ENCODE measurements at places on chromosomes 7 and 10. TPM values are rescaled to one million over a fixed set of nuclear protein-coding genes. Genes with fewer than 3 reads are reported as not detected.

GRCh38 chr7:18864967-18865366 is 252.5 kb downstream of the TWIST1 start:
- H3K27ac ChIP-seq = no peak overlapping the region
- no peaks in the 10 kb centered on the region for H3K27me3 ChIP-seq
- peaks cover 4% of the 10 kb centered on the region for H3K4me1 ChIP-seq
- no peaks in the 10 kb centered on the region for H3K36me3 ChIP-seq

DNA sequence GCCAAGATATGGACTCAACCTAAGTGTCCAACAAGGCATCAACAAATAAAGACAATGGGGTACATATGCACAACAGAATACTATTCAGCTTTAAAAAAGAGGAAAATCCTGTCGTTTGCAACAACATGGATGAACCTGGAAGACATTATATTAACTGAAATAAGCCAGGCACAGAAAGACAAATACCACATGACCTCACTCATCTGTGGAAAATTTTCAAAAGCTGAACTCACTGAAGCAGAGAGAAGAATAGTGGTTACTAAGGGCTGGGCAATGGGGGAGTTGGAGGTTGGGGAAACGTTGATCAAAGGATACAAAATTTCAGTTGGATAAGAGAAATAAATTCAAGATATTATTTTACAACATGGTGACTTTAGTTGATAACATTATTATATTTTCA is 221.4 kb upstream of the PITRM1 start:
- no peaks in the 10 kb centered on the region for H3K27me3 ChIP-seq
- no peak for DNase-seq
- H3K36me3 ChIP-seq = no peaks in the 10 kb centered on the region
- no peak overlapping the region for H3K27ac ChIP-seq
- H3K4me3 ChIP-seq = no peak overlapping the region

GRCh38 chr10:116648903-116649302 is 28.1 kb downstream of the PNLIPRP2 start:
- H3K4me3 ChIP-seq = no peak overlapping the region
- no peak for DNase-seq
- no peaks in the 10 kb centered on the region for H3K36me3 ChIP-seq

GRCh38 chr7:148201992-148202391 is 388.6 kb upstream of the C7orf33 start:
- no peak for DNase-seq
- no peak overlapping the region for H3K4me3 ChIP-seq
- H3K27ac ChIP-seq = no peak overlapping the region
- H3K27me3 ChIP-seq = no peaks in the 10 kb centered on the region
- no peaks in the 10 kb centered on the region for H3K36me3 ChIP-seq
- H3K4me1 ChIP-seq = no peaks in the 10 kb centered on the region

- H3K27ac ChIP-seq = no peak overlapping the region
- H3K36me3 ChIP-seq = no peaks in the 10 kb centered on the region
- H3K4me1 ChIP-seq = peaks cover 6% of the 10 kb centered on the region
- DNase-seq = no peak
- H3K4me3 ChIP-seq = no peak overlapping the region
- H3K27me3 ChIP-seq = no peaks in the 10 kb centered on the region
These were observed 34.8 kb downstream of the PIP4K2A start for GRCh38 chr10:22679608-22680007.

- H3K4me3 ChIP-seq = no peak overlapping the region
- DNase-seq = no peak
- H3K27ac ChIP-seq = no peak overlapping the region
- no peaks in the 10 kb centered on the region for H3K4me1 ChIP-seq
- no peaks in the 10 kb centered on the region for H3K36me3 ChIP-seq
These were observed 454.7 kb downstream of the TYW1 start for GRCh38 chr7:67451306-67451705.

- no peak overlapping the region for H3K4me3 ChIP-seq
- H3K36me3 ChIP-seq = no peaks in the 10 kb centered on the region
- no peaks in the 10 kb centered on the region for H3K4me1 ChIP-seq
- DNase-seq = no peak
- peaks cover 4% of the 10 kb centered on the region for H3K27me3 ChIP-seq
These were observed 6.9 kb upstream of the SORBS1 start for GRCh38 chr10:95567903-95568630.

GRCh38 chr10:59617996-59618395 is 91.7 kb downstream of the SLC16A9 start:
- H3K27me3 ChIP-seq = no peaks in the 10 kb centered on the region
- no peak for DNase-seq
- H3K36me3 ChIP-seq = no peaks in the 10 kb centered on the region
- H3K27ac ChIP-seq = no peak overlapping the region
- no peaks in the 10 kb centered on the region for H3K4me1 ChIP-seq

DNA sequence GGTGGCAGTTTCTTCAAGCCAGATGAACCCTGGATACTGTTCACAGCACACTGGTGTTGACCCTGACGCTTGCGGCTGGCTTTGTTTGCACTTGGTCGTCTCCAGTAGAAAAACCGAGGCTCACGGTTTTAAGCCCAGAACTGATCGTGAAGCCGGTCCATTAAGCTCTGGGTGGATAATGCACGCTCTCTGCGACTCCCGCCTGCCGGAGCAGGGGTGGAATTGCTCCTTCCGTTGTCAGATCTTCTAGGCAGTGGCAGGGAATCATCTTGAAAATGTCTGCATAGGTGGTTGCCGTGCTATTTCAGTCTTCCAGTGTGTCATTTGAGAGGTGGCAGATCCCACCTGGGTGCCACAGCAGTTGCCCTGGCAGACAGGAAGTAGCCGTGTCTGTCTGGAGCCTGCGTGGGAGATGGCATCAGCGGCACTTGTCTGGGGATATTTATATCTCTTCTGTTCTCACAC is 35.9 kb upstream of the AP5Z1 start:
- peak overlapping the region; percentile 92 for H3K27ac ChIP-seq
- H3K4me3 ChIP-seq = peak overlapping the region; percentile 3
- H3K27me3 ChIP-seq = no peaks in the 10 kb centered on the region
- H3K36me3 ChIP-seq = peaks cover 13% of the 10 kb centered on the region
- peaks cover 14% of the 10 kb centered on the region for H3K4me1 ChIP-seq

DNA sequence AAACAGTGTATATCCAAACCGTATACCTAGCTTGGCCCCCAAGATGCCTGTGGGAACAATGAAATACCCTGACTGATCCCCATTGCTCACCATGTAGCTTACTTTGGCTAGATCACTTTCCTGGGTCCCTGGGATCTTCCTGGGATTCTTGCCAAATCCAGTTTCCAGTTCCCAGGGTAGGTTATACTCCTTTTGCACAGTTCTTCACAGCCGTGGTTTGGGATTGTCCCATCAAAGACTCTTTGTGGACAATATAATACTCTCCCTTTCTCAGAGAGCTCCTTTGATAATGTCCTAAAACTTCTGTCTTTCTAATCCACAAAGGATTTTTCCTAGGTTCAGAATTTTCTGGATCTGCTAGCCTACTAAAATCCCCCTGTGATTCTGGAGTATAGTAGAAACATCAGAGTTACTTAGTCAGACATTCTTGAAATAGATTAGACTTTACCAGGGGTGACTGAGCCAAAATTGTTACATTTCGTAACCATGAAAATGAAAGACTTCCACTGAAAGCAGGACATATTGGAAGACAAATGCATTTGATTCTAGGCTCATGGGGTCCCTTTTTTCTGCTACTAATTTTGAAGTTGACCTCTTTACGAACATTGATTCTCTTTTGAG is 388.3 kb upstream of the ETV1 start:
- no peaks in the 10 kb centered on the region for H3K36me3 ChIP-seq
- H3K4me1 ChIP-seq = no peaks in the 10 kb centered on the region
- H3K27me3 ChIP-seq = no peaks in the 10 kb centered on the region

DNA sequence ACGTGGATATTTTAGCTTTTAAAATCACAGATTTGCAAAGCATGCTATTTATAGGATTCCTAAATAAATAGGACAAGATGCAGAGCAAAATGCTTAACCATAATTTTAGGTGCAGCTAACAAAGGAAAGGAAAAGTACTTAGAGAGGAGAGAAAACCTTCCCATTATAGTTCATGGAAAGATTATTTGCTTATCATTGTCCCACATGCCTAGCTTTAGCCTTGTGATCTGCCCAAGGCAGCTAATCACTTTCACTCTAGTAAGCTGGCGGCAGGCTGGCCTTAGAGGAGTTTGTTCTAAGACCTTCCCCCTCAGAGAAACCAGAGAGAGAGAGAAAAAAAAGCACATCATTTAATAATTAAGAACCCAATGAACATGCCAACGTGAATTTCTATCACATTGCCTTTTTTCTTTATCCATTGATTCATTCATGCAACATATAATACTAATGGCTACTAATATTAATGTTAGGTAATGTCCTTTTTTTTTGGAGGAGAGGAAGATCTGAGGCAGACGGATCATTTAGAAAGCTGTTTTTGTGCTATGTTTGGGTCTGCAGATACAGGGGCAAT is 274.6 kb downstream of the ARL4A start:
- no peak for DNase-seq
- H3K4me3 ChIP-seq = no peak overlapping the region
- H3K27ac ChIP-seq = no peak overlapping the region
- no peaks in the 10 kb centered on the region for H3K27me3 ChIP-seq

DNA sequence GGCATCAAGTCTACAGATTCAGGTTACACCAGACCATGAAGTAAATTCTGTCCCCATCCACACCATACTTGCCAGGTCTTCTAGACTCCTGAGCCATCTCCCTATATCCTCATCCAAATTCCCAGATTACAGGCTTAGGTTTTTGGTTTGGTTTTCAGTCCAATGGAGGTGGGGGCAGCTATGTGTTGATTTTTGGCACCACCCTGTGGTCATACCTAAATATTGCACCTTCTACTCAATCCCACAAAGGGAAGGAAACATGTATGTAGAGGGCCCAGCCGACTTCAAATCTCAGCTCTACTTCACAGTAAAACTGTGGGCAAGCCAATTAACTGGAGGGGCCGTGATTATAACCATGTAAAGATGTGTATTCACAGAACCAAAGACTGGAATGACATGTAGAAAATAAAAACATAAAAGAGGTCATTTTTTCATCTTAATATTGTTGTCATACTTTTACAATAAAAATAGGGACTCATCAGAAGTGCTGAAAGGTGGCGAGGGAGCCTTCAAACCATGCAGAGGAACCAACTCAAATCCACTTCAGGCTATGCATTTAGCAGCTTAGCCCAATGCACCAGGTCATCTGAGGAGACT is 19.8 kb downstream of the ERCC6 start:
- H3K27me3 ChIP-seq = no peaks in the 10 kb centered on the region
- peaks cover 2% of the 10 kb centered on the region for H3K36me3 ChIP-seq
- peak; percentile 56 for DNase-seq
- H3K4me3 ChIP-seq = no peak overlapping the region

- H3K36me3 ChIP-seq = no peaks in the 10 kb centered on the region
- no peak for DNase-seq
- no peak overlapping the region for H3K27ac ChIP-seq
- peaks cover 5% of the 10 kb centered on the region for H3K4me1 ChIP-seq
- no peak overlapping the region for H3K4me3 ChIP-seq
- peaks cover 7% of the 10 kb centered on the region for H3K27me3 ChIP-seq
These were observed 600 bp upstream of the LGI1 start for GRCh38 chr10:93757136-93757535.

DNA sequence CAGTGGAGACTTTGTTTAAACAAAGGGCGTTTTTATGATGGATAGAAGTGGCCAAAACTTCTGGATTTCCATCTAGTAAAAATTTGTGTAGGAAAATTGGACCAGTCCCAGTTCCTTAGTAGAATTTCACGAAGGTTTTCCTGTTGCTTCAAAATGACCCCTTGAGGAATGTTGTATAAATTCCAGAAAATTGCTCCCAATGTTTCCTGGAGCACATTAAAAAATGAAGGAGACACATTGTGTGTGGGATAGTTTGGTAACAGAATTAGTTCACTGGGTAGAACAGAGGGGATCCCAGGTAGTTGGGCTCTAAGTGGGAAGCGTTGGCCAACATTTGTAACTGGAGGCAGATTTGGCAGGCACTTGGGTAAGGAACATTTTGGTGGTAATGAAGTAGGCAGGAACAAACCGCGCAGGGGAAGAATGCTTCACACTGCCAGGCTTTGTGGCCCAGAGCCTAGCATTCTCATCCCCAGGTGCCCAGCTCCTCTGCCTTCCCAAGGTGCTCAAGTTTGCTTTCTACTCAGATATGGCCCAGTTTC is 758.6 kb downstream of the AUTS2 start:
- H3K36me3 ChIP-seq = no peaks in the 10 kb centered on the region
- no peaks in the 10 kb centered on the region for H3K4me1 ChIP-seq
- no peaks in the 10 kb centered on the region for H3K27me3 ChIP-seq

The NSUN6 gene
- 4.2 TPM for polyA plus RNA-seq

DNA sequence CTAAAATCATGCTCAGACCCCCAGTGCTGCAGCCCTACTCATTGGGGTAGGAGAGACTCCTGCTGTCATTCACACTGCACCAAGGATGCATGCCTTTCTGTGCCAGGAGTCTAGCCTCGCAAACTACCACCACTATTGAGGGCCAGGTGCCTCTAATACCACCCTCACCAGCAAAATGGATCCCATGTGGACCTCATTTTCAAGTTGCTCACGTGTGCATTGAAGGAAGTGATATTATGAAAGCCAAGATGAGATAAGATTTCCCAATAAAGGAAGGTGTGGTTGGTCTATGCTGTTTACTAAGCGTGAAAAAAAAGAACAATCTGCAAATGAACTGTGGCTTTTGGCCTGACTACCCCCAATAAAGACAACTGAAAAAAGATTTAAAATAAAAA is 7.2 kb upstream of the LAMTOR4 start:
- no peaks in the 10 kb centered on the region for H3K36me3 ChIP-seq
- H3K4me1 ChIP-seq = no peaks in the 10 kb centered on the region

The ARMC3 gene
- not detected for polyA plus RNA-seq

The TFR2 gene
- 0.16 TPM for polyA plus RNA-seq

- no peaks in the 10 kb centered on the region for H3K4me1 ChIP-seq
- no peaks in the 10 kb centered on the region for H3K27me3 ChIP-seq
- no peaks in the 10 kb centered on the region for H3K36me3 ChIP-seq
- no peak overlapping the region for H3K4me3 ChIP-seq
These were observed 595.2 kb downstream of the AUTS2 start for GRCh38 chr7:70193514-70193913.

GRCh38 chr7:30920021-30920583 is 8.4 kb downstream of the AQP1 start:
- no peaks in the 10 kb centered on the region for H3K27me3 ChIP-seq
- no peak overlapping the region for H3K4me3 ChIP-seq
- no peak overlapping the region for H3K27ac ChIP-seq
- peak; percentile 50 for DNase-seq
- H3K36me3 ChIP-seq = no peaks in the 10 kb centered on the region

The USP6NL gene
- polyA plus RNA-seq = 13.4 TPM

DNA sequence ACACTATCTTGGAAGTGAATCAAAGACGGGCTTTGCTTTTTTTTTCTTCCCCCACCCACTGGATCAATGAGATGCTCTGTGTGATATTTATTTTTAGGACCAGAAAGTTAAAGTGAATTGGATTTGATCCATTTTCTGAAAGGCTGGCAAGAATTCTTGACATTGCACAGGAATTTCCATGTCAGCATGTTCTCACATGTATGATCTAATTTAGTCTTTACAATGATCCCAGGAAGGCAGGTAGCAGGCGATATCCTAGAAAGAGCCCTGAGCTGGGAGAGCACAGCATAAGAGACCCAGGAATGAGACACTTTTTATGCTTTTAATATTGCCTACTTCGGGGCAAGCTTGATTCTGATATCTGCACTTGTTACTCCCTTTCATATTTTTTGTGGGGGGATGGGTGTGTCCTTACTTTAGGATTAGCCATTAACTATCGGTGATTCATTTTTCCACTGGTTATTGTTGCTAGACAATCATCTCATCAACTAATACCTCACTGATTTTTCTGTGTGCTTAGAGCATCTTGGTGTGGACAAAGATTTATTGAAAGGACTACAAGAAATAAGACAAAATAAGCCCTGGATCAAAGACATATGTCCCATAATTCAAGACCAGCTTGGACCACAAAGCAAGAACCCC is 58.1 kb downstream of the NRP1 start:
- no peak overlapping the region for H3K4me3 ChIP-seq
- H3K27me3 ChIP-seq = no peaks in the 10 kb centered on the region
- DNase-seq = no peak
- H3K27ac ChIP-seq = peak overlapping the region; percentile 49
- peaks cover 12% of the 10 kb centered on the region for H3K36me3 ChIP-seq
